Urinary bladder (tissue), 4 donors: ENCODE measurements at places on chromosomes 5 and 9. TPM values are rescaled to one million over a fixed set of nuclear protein-coding genes. Genes with fewer than 3 reads are reported as not detected.

GFI1B gene
- 0.04 TPM for polyA plus RNA-seq

MSH3 gene
- 5.5 TPM for polyA plus RNA-seq

GPX8 gene
- polyA plus RNA-seq = 20.5 TPM

CCL27 gene
- polyA plus RNA-seq = 0.32 TPM

SPATA31E1 gene
- 0.04 TPM for polyA plus RNA-seq

PCDHGA8 gene
- 0.25 TPM for polyA plus RNA-seq

FSTL4 gene
- 4.0 TPM for polyA plus RNA-seq

IL17B gene
- polyA plus RNA-seq = 3.7 TPM
